ENCODE measurements at places on chromosomes 3 and 15. TPM values are rescaled to one million over a fixed set of nuclear protein-coding genes. Genes with fewer than 3 reads are reported as not detected.

The EPHA3 gene
- 0.05 TPM for total RNA-seq

The GOLIM4 gene
- 35.4 TPM for total RNA-seq

The C2CD4A gene
- 0.15 TPM for total RNA-seq

The CD200 gene
- total RNA-seq = not detected

The MESD gene
- 28.2 TPM for total RNA-seq

The CCR2 gene
- total RNA-seq = not detected

The OXTR gene
- 2.7 TPM for total RNA-seq

All from Panc1 (cell line).